ENCODE measurements at places on chromosomes 7 and 10.

- no peak for DNase-seq
Measured at GRCh38 chr7:149791-150636, 42.4 kb upstream of the FAM20C start.

GRCh38 chr10:99279626-99280111 is 44.0 kb upstream of the HPSE2 start:
- peak; percentile 92 for DNase-seq

DNA sequence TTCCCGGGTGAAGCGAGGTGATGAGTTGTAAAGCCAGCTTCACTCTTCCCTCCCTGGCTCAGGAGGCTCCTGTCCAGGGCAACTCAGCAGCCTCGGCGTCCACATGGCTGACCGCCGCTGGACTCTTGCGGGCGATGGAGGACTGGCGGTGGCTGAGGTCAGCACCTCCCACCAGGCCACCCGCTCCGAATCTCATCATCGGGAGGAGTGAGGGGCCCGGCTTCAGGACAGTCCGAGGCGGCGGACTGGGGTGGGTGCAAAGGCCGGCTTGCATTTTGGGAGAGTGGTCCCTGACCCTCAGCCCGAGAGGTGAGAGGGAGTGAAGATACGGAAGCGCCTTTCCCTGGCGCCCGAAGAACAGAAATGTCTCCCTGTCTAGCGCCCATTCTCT is 759 bp downstream of the DNAJB12 start:
- DNase-seq: peak; percentile 75

DNA sequence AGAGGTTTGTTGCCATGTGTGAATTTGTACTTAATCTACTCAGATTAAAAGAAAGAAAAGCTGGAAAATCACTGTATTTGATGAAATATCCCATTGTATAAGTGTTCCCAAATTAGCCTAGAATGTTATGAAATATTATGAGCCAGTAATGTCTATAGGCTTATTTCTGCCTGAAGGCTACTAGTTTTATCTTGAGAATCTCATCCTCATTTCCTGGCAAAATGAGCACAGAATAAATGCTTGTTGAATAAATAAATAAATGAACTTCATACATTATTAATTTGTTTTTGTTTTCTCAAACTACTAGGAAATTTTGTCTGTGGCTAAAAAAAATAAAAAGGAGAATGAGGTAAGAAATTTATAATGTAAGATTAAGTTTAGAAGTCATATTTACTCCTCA is 25.5 kb downstream of the HELLS start:
- no peak for DNase-seq

GRCh38 chr10:109866168-109866994 is 56.9 kb downstream of the XPNPEP1 start:
- DNase-seq: peak; percentile 23

GRCh38 chr7:43764807-43765491 is 6.5 kb downstream of the BLVRA start:
- peak; percentile 58 for DNase-seq

GRCh38 chr7:139853506-139854123 is 24.6 kb downstream of the TBXAS1 start:
- peak; percentile 90 for DNase-seq

GRCh38 chr10:506451-507354 is 182.8 kb downstream of the DIP2C start:
- DNase-seq: no peak

GRCh38 chr7:157909370-157909769 is 572.6 kb downstream of the DNAJB6 start:
- DNase-seq: no peak

DNA sequence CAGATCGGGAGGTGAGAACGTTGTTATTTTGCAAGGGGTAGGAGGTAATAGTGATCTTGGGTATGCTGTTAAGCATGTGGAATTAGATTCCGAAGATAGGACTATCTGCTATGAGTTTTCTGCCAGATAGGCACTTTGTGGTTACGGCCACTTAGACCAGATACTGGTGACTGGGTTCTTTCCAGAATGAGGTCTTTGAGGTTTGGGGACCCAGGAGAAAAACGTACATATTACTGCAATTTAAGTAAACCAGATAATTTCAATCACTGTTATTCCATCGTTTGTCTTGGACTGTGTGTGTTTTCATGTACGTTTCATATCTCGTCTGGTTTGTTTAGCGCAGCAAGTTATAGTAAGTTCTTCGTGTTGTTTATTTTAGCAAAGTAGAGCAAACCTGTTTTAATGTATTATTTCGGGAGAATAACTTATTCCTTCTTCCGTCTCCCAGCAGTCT is 312 bp downstream of the ARL4A start:
- no peak for DNase-seq

- no peak for DNase-seq
Measured at GRCh38 chr7:16693601-16694318, 47.8 kb downstream of the BZW2 start.

DNA sequence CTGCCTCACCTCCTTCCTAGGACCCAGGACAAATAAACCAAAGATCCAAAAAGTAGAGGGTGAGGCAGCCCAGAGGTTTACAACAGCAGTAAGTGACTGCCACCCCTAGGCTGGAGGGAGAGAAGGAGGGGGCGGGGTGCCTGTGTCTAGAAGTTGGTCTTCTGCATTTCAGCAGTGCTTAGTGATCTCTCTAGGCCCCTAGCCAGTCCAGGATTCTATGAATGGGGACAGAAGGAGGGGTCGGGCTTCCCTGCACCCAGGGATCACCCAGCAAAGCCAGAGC is 62.8 kb upstream of the KDM7A start:
- DNase-seq: no peak

GRCh38 chr7:140810830-140811556 is 113.7 kb downstream of the BRAF start:
- peak; percentile 78 for DNase-seq

DNA sequence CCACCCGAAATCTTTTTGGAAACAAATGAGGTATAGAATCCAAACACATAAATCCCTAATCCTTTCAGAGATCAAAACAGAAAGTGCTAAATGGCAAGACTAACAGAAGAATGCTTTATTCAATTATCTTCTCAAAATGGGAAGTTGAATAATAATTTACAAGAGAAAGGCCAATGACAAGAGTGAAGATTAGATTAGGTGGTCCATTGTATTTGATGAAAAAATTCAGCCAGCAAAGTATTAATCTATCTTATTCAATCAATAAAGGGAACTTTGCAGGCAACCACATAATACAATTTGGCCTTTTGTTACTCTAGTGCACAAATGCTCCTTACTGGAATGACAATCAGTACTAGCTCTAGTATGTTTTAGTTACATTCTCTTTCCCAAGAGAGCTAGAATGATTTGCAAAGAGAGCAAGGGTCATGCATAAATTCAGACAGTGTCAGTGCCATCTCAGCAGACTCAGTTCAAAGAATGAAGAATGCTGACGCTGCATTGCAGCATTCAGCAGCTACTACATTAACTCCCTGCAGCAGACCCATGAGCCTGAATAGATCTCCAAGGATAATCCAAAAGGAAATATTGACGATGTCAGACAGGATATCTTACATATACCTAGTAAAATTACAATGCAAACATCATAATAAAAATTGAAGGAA is 131.8 kb downstream of the ANK3 start:
- DNase-seq: peak; percentile 54

- DNase-seq: peak; percentile 17
Measured at GRCh38 chr10:128035557-128035973, 90.7 kb downstream of the MKI67 start.

- DNase-seq: no peak
Measured at GRCh38 chr10:89664203-89664602, 19.2 kb upstream of the PANK1 start.

DNA sequence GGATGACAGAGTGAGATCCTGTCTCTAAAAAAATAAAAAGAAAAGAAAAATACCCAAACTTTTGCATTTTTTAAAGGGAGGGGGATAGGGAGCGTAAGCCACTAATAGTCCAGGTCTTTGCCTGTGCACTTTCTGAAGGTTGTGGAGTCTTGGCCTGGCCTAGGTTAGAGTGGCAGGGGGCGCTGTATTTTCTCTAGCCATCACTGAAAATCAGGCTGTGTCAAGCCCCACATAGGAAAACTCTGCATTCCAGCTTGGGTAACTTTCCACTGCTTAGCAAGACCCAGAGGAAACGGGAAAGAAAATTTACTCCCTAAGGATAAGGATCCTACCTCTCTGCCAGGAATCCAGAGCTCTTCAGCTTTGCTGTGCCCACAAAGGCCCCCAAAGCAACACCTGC is 10.5 kb upstream of the PAX4 start:
- no peak for DNase-seq

GRCh38 chr10:13882119-13882711 is 295.4 kb downstream of the PRPF18 start:
- DNase-seq: peak; percentile 89

DNA sequence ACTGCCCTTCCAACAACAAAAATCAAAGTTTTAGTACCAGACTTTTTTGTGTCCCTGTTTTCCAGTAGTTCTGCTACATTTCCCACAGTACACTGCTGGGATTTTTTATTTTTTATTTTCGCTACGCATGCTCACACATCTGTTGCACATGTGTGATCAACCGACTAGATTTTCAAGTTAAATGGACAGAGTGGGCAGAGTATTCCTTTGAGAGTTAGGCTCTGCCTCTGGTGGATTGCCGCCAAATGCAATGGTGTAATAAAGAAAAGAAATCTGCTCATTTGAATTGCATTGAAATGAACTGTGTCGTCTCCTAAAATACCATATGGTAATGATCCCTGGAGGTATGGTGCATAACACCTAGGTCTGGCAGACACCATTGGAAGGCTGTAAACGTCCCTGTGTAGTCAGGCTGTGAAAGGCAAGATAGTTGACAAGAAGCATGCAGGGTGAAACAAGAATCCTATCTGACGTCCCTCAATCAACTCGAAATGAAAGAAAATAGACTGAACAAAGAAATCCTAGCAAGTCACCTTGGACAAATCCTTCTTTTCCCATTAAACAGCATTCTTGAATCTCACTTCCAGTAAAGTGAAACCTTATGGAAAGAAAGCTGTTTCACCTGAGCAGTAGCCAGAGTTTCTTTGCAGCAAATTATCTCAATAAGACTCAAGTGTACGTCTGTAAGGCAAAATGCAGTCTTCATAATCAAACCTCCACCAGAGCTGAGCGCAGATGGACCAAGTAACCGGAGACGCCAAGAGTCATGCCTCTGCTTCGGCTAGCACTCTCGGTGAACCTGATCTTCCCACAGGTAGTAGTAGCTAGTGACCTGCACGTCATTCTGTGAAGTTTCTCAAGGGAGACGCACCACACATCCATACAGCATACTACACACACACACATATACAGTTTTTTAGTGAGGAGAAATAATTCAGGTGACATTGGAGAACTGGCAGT is 357.3 kb downstream of the CRPPA start:
- no peak for DNase-seq

Data from mesenchymal stem cell (in vitro differentiated cells and primary cell).